ENCODE measurements at places on chromosomes 2 and 18. TPM values are rescaled to one million over a fixed set of nuclear protein-coding genes. Genes with fewer than 3 reads are reported as not detected.

DNA sequence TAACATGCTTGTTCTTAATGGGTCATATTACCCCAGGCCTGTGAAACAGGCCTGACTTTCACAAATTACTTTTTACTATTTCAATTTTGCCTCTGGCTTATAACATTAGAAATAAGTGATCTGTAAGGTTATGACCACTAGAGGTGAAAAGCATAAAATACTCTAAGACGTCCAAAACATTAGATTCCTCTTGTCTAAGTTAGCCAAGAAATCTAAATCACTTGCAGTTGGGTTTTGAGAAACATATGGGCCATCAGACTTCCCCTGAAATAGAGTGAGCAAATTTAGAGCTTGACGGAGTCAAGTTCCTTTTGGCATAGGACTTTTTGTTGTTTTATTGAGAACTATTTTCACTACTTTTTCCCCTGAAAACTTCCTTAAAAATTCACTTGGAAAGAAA is 32.7 kb upstream of the RIT2 start:
- DNase-seq = no peak

RASGRP3 gene
- total RNA-seq = 5.9 TPM

MARCHF4 gene
- total RNA-seq = 0.76 TPM

NCKAP5 gene
- total RNA-seq = 2.0 TPM

DNA sequence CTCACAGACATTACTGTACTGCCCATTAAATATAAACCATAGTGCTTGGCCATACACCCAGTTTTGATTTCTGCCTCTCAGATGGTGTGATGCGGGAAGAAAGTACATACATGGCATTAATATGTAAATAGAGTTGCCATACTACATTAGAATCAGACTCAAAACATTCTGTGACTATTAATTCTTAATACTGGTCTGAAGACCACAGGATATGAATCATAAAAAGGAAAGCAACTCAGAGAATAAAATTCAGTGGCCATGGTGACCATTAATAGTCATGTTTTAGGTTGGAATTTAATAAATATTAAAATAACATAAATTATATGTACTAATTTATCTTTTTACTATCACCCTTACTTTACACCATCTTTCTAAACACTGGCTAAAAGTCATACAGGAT is 33.0 kb upstream of the WDR75 start:
- DNase-seq = no peak

MDH1B gene
- 0.10 TPM for total RNA-seq

- peak; percentile 90 for DNase-seq
These were observed 34.6 kb downstream of the SETBP1 start for GRCh38 chr18:44715245-44715644.

DNA sequence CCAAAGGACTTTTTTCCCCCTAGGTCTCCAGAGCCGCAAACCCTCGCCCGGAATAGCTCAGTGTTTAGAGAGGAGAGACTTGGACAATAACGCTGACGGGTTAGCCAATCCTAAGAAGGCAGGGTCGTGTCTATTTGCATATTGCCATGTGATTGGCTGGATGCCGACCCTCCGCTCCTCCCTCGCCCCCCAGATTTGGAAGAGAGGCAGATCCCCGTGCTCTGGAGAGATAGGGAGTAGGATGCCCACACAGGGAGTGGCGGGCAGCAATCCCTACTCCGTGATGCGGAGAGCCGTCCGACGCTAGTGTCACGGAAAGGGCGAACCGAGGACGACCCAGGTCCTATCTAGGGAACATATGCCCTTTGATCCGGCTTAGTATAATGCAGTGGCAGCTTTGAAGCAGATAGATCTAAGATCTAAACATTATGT is 1.4 kb downstream of the WNT6 start:
- peak; percentile 88 for DNase-seq

SDC1 gene
- 864 TPM for total RNA-seq

DNA sequence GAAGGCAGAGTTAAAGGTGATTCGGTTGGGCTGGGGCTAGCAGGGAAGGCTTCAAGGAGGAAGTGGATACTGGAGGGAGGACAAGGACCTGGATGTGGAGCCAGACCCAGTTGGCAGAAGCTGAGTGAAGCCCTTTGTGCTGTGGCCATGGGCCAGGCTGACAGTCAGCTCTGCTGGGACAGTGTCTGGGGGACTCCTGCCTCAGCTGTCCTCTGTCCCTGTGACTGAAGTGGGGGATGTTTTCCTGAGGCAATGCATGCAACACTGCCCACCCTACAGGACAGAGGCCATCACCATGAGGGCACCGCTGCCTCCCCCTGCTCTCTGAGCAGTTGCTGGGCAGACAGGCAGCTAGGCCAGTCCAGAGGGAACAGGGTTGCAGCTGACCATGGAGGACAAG is 40.0 kb downstream of the ST8SIA5 start:
- no peak for DNase-seq

UGT1A5 gene
- total RNA-seq = 1.7 TPM

TCF7L1 gene
- total RNA-seq = 1.3 TPM

SPDYA gene
- total RNA-seq = 0.42 TPM

- no peak for DNase-seq
These were observed 152.3 kb downstream of the USP34 start for GRCh38 chr2:61318553-61318952.
